Spleen (tissue), 13 donors: ENCODE measurements at places on chromosomes 13 and 19.
A peak's percentile ranks its signal among the peaks of the same experiment; 100 is the strongest.

- no peak for DNase-seq
Measured at GRCh38 chr19:16039545-16039944, 36.8 kb upstream of the TPM4 start.

GRCh38 chr19:14006766-14007562, 844 bp upstream of the RFX1 start:
- peak; percentile 96 for DNase-seq

- no peak for DNase-seq
Measured at GRCh38 chr19:55481148-55481793, 3.7 kb upstream of the NAT14 start.

DNA sequence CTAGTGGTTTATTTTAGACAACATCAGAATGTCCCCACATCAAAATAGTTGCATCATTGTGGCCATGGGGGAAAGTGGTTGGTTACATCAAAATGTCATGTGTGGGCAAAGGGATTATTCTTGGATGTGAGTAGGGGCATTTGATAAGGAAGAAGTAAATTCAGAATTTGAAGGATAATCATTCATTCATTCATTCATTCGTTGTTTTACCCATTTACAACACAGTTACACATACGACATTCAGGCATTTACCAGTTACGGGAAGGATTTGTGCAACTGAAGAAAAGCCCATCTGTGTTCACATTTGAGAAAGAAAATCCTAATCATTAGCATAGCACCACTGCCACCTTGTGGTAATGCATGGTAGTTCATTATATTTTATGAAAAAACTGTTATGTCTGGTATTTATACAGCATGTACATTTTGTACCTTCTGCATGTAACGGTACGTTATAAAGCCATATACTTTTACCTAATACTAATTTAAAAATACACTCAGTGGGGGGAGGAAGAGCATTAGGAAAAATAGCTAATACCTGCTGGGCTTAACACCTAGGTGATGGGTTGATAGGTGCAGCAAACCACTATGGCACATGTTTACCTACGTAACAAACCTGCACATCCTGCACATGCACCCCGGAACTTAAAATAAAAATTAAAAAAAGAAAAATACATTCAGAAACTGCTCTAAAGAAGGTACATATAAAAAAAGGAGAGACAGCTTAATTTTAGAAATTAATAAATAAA, 62.1 kb downstream of the DGKH start:
- DNase-seq: no peak

DNA sequence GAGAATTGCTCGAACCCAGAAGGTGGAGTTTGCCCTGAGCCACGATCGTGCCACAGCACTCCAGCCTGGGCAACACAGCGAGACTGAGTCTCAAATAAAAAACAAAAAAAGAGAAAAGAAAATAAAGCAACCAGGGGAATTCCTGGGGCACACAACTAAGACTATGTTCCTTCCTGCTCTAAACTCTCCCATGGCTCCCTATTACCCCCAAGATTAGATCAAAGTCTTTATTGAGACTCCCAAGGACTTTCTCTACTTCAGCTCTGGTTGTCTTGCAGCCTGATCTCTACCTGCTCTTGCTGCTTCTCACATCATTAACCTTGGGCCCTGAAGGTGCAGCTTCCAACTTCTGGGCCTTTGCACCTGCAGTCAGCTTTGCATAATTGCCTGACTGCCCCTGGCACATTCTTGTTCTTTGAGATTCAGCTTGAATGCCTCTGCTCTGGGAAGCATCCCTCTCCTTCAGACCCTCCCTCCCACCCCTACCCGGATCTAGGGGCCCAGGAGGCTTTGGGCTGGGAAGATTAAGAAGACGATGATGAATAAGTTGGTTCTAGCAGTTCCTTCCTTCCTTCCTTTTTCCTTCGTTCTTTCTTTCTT, 16.8 kb upstream of the CERS4 start:
- no peak for DNase-seq

DNA sequence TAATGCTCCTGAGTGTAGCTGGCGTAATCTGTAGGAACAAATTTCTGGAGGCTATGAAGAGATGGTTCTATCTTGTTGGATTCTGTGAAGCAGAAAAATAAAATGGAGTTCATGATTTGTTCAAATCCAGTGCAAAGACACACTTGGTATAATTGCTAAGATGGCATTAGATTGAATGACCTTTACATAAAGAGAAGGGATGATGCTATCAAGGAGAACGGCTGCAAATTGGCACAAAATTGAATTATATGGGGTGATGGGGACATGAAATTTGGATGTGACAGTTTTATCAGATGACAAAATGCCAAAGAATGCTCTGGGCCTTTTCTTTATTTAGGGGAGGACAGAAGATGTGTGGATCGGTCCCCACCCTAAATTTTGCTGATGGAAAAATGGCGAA, 4.0 kb downstream of the METTL21C start:
- no peak for DNase-seq

- DNase-seq: no peak
Measured at GRCh38 chr19:29418201-29418600, 107.6 kb upstream of the VSTM2B start.

DNA sequence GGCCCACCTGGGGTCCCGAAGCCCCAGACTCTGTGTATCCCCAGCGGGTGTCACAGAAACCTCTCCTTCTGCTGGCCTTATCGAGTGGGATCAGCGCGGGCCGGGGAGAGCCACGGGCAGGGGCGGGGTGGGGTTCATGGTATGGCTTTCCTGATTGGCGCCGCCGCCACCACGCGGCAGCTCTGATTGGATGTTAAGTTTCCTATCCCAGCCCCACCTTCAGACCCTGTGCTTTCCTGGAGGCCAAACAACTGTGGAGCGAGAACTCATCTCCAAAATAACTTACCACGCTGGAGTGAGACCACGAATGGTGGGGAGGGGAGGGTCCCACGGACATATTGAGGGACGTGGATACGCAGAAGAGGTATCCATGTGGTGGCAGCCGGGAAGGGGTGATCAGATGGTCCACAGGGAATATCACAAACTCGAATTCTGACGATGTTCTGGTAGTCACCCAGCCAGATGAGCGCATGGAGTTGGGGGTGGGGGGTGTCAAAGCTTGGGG, 1.0 kb upstream of the ICAM5 start:
- no peak for DNase-seq

GRCh38 chr19:50214699-50215543, 11.5 kb downstream of the MYH14 start:
- no peak for DNase-seq

DNA sequence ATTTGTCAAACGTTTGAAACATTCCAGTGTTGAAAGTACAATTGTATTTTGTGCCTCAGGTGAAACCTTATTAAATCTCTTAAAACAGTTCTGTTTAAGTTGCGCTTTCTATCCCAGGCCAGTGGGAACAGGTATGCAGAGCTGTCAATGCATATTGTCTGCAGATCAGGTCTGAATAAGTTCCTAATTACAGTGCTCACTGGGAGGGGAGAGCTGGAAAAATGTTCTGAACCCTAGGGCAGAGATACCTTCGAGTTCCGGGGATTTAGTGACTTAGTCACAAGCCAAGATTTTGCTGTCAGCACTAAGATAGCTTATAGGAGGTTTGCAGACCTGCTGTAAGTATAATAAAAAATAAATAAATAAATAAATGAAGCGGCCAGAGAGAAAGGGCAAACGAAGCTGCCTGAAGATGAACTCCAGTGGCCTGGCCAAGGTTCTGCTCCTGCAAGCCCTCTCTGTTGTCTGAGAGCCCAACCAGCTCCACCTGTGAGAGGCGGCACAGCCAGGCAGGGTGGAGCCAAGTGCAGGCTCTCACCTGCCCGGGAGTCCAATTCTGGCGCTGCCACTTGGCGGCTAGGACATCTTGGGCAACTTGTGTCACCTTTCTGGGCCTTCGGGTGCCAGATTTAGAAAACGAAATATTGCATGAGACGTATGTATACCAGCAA, 97.9 kb upstream of the SLC7A1 start:
- DNase-seq: no peak

- no peak for DNase-seq
Measured at GRCh38 chr13:33174931-33175330, 110.6 kb downstream of the STARD13 start.

GRCh38 chr19:3187662-3188511, 2.2 kb downstream of the NCLN start:
- no peak for DNase-seq

DNA sequence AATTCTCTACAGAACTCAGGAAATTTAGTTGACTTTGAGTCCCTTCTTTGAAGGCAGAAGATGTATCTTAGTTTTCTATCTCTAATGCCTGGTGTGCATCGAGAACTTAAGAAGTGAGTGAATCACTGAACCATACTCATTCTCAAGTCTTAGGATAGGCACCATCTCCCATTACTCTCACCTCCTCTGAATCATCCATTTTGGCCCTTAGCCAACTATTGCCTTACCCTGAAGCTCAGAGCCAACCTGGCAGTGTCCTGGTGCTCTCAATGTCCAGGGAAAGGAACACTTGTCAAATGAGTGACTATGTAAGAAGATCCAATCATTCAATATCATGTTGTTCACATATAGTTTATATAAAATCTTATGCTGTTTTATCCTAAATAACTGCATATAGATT, 146.6 kb downstream of the RGCC start:
- DNase-seq: no peak

DNA sequence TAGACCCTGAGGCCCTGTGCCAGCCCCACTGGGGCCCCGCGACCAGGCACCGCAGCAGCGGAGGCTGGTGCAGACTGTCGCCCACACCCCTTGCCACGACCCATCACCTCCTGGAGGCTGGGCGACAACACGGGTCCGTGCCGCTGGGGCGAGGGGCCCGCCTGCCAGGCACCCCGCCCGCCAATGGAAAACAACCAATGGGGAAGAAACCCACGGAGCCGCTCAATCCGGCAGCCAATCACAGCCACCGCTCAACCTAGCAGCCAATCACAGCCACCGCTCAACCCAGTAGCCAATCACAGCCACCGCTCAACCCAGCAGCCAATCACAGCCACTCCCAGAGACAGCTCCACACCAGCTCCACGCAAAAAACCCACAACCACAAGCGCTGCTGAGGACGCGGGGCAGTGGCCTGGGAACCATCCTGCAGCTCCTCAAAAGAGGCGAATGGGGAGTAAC, 29.7 kb downstream of the GPX4 start:
- DNase-seq: no peak

- DNase-seq: no peak
Measured at GRCh38 chr13:42814868-42815267, 33.5 kb downstream of the FAM216B start.

DNA sequence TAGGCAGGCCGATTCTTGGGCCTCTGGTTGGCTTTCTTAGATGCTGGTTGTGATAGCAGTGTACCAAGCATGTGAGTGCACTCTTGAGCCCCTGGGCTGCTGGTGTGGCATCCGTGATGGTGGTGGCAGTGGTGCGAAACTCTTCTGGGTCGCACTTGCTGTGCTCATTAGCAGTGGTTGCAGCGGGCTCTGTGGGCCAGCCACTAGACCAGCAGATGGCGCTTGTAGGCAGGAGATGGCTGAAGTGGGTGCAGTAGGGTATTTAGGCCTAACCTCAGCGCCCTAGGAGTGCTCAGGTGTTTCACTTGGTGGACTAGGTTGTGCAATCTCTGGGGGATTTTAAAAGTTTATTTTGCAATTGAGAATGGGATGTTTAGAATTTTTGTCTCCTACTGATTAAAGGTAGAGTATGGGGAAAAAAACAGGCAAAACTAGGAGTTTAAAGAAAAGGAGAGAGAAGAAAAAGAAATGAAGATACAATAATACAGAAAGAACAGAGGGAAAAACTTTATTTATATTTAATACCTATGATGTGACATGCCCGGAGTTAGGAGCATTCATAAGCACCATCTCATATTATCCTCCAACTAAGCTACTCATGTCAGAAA, 4.3 kb upstream of the ZNF17 start:
- DNase-seq: peak; percentile 86

DNA sequence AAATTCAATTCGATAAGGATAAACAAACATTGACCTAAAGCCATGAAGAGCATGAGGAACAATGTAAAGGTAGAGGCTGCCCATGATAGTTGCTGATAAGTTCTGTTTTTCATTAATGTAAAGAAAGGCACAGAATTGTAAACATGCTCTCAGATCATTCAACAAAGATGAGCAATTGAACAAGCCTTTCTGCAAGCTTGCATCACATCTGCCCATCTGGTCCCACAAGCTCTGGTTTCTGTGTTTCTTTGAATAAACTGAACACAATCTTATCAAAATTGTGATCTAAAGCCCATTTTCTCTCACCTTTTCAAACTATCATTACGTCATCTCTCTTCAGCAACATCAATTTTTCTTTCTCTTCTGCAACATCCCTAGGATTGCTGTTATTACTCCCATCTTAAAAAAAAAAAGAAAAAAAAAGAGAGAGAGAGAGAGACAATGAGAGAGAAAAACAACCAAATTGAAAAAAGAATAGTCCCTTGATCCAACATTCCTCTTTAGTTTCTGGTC, 487.2 kb upstream of the GPC6 start:
- DNase-seq: no peak
